GM23338 (cell line): ENCODE measurements at places on chromosomes 2 and 18. TPM values are rescaled to one million over a fixed set of nuclear protein-coding genes. Genes with fewer than 3 reads are reported as not detected.

PSMD14 gene
- 91.6 and 92.2 TPM in 2 replicates for total RNA-seq

GRCh38 chr18:44510390-44510789 lies 170.3 kb upstream of the SETBP1 start:
- no peak for DNase-seq

GRCh38 chr2:32715391-32715841 lies 87.6 kb downstream of the TTC27 start:
- no peak for DNase-seq

- DNase-seq, result no peak
These were observed 39.8 kb downstream of the FAM98A start for GRCh38 chr2:33559328-33559727.

CHST9 gene
- 14.3 and 15.5 TPM in 2 replicates for total RNA-seq

DNA sequence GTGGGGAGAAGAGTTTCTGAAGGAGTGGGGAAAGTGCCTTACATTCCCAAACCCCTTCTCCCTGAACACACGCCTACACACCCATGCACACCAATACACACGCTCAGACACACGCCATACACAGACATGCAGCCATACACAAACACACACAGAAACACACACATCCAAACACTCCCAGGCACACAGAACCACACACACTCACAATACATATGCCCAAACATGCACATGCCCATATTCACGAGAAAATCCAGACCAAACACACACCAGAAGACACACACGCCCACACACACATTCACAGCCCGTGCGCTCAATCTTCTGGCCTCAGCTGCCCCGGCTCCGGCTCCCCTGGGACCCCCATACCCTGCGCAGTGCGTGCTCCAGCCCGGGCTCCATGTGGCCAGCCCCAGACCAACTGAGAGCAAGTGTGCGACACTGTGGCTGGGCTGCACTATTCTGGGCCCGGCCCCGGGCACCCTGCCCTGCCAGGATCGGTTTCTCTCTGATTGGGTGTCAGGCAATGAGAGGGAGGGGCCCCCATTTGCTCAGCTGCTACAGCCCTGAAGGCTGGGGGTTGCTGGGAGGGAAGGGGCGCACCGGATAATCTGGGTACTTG lies at the start of gene PRKAG3:
Gene PRKAG3 (minus strand): TSS at position 426 of the 613 bp plus-strand sequence.
- DNase-seq, result no peak

AQP12B gene
- total RNA-seq, result not detected in 2 replicates

GRCh38 chr2:15369129-15369528 lies 192.0 kb downstream of the NBAS start:
- no peak for DNase-seq

DNA sequence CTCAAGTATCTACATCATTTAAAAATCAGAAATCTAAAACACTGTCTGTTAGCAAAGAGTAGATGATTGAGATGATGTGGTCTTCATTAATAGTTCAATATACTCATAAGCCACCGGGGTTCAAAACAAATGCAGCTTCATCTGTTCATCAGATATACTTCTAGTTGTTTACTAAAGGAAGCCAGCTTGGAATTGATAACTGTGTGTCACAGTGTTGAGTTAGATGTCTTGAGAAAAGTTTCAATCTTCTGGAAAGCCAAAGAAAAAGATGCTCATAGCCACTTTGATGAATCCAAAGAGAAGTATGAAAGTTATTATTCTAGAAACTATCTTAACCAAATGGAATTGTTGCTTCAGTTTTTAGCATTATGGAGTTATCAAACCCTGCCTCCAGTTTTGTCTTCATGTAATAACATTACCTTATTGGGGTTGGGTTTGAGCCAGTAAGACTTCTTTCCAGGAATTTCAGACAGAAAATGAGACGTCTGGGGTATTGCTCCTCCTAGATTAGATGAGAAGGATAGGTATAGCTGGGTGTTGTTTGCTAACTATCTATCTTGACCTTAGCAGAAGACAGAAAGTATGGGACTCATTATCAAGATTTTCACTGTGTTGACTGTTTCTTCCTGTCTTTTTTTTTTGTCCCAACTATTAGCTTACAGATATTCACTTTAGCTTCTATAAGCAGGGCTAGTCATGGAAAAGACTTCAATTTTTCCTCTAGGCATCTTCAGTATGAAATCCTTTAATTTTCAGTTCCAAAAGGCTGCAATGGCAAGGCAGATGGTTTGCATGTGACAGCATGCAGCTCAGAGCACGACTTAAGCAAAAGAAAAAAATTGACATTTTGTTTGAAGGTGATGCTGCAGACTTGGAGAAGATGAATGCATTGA lies 66.5 kb downstream of the LNPK start:
- no peak for DNase-seq

GRCh38 chr18:74496508-74497323 lies 553 bp downstream of the CNDP2 start:
- DNase-seq, result peak; percentile 66

RAB27B gene
- 0.31 and 0.56 TPM in 2 replicates for total RNA-seq

GRCh38 chr2:183291436-183291835 lies 167.2 kb downstream of the NUP35 start:
- no peak for DNase-seq

- DNase-seq, result no peak
These were observed 43.8 kb downstream of the MYO1B start for GRCh38 chr2:191289049-191289448.

DNA sequence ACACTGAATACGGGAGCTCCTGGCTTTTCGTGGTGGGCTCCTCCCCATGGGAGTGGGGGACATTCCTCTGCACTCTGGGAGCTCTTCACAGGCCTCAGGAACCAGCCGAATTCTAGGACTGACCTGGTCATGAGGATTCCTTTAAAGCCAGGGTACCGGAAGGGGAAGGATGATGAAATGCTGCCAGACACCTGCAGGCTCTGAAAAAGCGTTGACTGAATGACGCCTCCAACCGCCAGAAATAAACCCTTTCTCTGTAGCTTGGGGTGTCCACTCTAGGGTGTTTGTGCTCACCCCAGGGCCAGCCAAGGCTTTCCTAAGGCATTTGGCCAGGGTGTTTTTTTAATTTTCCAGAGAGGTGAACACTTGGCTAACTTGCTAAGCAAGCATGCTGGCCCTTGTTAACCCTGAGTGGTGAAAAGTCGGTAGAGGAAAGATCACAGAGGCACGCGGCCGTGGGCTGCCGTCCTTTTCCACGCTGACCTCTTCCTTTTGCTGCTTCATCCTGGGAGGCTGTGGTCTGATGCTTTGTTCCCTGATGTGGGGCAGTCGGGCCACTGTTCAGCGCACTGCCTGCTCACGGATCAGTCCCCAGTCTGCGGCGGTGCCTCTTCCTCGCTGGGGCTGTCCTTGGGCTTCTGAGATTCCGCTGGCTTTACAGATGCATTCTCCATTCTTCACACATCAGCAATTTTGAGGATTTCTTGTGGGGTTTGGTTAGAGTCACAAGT lies 32.0 kb downstream of the IMPA2 start:
- no peak for DNase-seq

DNA sequence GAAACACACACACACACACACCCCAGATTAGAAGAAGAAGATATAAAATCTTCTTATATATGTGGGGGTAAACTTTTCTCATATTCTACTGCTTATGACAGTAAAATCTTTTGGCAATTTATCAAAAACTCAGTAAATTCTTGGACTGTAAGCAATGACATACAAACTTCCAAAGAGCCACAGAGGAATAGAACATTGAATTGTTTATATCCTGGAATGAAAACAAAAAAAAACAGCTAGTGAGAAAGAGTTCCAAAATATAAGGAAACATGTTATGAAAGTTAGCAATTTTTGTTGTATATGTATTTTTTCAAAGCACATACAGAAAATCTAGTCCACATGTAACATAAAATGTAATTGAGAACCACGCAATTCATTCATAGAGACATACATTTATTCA lies 764.9 kb downstream of the DSC3 start:
- DNase-seq, result no peak

GRCh38 chr2:233428438-233428837 lies 74.1 kb downstream of the DGKD start:
- DNase-seq, result no peak

GRCh38 chr18:13796515-13796914 lies 27.4 kb upstream of the MC5R start:
- DNase-seq, result no peak

DNA sequence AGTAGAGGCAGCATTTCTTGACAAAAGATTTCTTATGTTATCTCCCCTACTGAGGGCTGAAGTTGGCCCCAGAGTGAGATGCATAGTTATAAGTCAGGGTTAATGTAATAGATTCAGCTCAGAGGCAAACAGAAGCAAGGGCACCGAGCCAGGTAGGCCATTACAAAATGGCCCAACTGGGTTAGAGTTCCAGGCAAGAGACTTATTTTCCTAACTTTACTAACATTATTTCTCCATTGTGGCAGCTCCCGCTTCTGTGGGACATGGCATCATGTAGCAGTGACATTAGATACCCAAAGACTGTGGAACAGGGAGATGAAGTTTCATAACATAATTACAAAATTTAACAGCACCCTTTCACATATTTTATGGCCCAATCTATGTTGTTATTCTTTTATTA lies 27.1 kb downstream of the TSPYL6 start:
- no peak for DNase-seq

- DNase-seq, result no peak
These were observed 91.1 kb upstream of the SKOR2 start for GRCh38 chr18:47342566-47342965.

- DNase-seq, result no peak
These were observed 10.5 kb downstream of the CTLA4 start for GRCh38 chr2:203878063-203878462.

DNA sequence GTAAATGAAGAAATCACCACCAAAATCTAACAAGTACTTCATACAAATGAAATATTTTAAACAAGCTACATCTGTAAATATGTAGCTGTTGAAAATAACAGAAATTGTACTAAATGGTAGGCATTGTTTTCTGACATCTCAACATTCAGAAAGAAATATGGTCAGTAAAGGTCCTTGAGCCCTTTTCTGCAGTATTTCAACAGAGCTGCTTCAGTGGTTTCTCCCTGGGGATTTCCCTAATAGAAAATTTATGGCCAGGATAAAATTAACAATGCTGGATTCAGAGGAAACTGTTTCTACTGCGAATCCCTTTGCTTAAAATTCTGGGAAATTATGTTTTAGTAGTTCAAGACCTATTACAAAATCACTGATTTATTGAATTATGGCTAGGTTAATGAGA lies 256.6 kb downstream of the PIEZO2 start:
- DNase-seq, result no peak

GRCh38 chr2:148253685-148254084 lies 232.8 kb downstream of the MBD5 start:
- peak; percentile 33 for DNase-seq

DNA sequence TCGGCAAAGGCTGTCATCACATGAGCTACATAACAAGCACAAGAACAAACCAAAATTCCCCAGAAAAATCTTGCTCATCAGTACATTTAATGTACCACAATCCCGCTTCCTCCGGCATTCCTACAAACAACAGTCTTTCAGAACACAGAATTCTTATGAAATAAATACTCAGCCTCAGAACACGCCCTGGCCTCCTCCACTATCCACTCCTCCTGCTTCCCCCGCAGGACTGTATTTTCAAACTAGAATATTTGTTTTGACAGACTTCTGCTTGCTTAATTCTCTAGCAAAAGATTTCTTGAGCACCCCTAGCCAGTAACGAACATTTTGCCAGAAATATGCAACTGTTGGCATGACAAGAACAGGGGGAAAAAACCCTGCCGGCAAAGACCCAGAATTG lies 131.2 kb downstream of the THADA start:
- DNase-seq, result no peak

GRCh38 chr2:195659982-195660890 lies 3.2 kb downstream of the SLC39A10 start:
- peak; percentile 91 for DNase-seq

GRCh38 chr18:55650363-55650870 lies 62.4 kb upstream of the TCF4 start:
- no peak for DNase-seq

- DNase-seq, result no peak
These were observed 159.0 kb upstream of the CCDC195 start for GRCh38 chr2:224875153-224875552.

DNA sequence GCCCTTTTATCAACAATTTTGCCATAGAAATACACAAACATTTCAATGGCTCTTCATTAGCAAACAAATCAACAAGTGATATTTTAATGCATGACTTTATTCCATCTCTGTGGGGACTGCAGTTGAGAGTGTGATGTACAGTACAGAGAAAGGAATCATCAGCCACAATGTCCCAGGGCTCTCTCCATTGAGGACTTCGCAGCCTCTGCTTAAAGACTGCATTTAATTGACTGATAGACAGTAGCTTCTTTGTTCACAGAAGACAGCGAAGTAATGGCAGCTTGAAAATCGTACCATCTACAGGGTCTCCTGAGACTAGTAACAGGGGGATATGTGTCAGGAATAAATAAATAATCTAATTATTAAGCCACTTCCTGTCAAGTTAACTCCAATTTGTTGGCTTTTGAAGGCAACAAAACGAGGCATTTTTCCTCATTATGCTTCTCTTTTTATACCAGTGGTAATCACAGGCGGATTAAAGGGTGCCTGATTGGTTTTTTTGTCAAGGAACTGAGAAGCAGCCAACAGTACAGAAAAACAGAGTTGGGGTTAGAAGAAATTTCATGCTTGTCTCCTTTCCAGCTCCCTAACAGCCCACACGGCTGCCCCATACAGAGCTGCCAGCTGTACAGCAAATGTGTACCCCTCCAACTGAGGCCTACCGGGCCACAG lies 164.3 kb downstream of the ZNF521 start:
- DNase-seq, result no peak

PMAIP1 gene
- total RNA-seq, result 151 and 156 TPM in 2 replicates

DNA sequence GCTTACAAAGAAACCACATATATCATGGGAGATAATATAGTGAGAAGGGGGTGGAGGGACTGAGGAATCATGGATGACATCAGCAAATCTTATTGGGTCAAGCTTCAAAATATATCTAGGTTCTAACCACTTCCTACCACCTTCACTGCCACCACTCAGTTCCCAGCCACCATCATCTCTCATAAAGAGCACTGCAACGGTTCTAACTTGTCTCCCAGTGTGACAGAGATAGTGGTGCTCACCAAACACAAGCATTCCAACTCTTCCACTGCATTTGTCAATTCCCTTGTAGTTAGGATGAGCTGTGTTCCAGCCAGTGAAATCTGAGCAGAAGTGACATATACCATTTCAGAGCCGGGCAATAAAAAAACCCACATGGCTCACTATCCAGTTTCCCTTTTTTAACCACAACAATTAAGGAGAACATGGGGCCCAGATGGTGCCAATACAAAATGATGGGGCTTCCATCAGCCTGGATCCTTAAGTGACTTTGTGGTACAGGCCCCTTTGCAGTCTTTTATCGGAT lies 318.1 kb downstream of the NBAS start:
- DNase-seq, result no peak

- peak; percentile 75 for DNase-seq
These were observed 286.5 kb upstream of the SYT4 start for GRCh38 chr18:43563780-43564179.

PSMA8 gene
- not detected in 2 replicates for total RNA-seq

GRCh38 chr2:63594660-63595059 lies 5.9 kb downstream of the MDH1 start:
- no peak for DNase-seq

ABCG8 gene
- 0.31 and 0.35 TPM in 2 replicates for total RNA-seq
